ENCODE measurements at places on chromosomes 12 and 14. TPM values are rescaled to one million over a fixed set of nuclear protein-coding genes. Genes with fewer than 3 reads are reported as not detected.

The TAS2R13 gene
- 1.8 TPM for total RNA-seq

The TAS2R7 gene
- total RNA-seq, result not detected

The ACAD10 gene
- total RNA-seq, result 7.1 TPM

The RFX4 gene
- total RNA-seq, result not detected

The KRT72 gene
- not detected for total RNA-seq

The DEGS2 gene
- not detected for total RNA-seq

The PLEKHG7 gene
- not detected for total RNA-seq

The CACNA2D4 gene
- total RNA-seq, result 0.81 TPM

The C14orf39 gene
- under 0.01 TPM for total RNA-seq

The LRRK2 gene
- 2.0 TPM for total RNA-seq

The NR2C1 gene
- 16.0 TPM for total RNA-seq

The CNTN1 gene
- 0.38 TPM for total RNA-seq

The KRT79 gene
- total RNA-seq, result 0.28 TPM

The NGB gene
- total RNA-seq, result not detected

The CMKLR1 gene
- 0.28 TPM for total RNA-seq

The TAS2R31 gene
- total RNA-seq, result 5.1 TPM

The RNF10 gene
- 163 TPM for total RNA-seq

The SPIC gene
- total RNA-seq, result not detected

The PLEKHH1 gene
- 0.38 TPM for total RNA-seq

The CD9 gene
- total RNA-seq, result 1,308 TPM

The BTG1 gene
- 12.6 TPM for total RNA-seq

The DENND5B gene
- total RNA-seq, result 8.4 TPM

The GPR132 gene
- not detected for total RNA-seq

The CLEC4C gene
- not detected for total RNA-seq

The KCNA5 gene
- total RNA-seq, result not detected

The SERPINA5 gene
- total RNA-seq, result 1.2 TPM

The ABCC9 gene
- 0.19 TPM for total RNA-seq

The PAWR gene
- total RNA-seq, result 103 TPM

All from endothelial cell of coronary artery (primary cell).